ENCODE measurements at places on chromosomes 6 and 20. TPM values are rescaled to one million over a fixed set of nuclear protein-coding genes. Genes with fewer than 3 reads are reported as not detected.

RIMS1 gene
- total RNA-seq: 0.91 TPM

PACSIN1 gene
- not detected for total RNA-seq

EBF4 gene
- total RNA-seq: 3.7 TPM

TUBB1 gene
- not detected for total RNA-seq

GMDS gene
- total RNA-seq: 10.9 TPM

MLN gene
- total RNA-seq: not detected

ZNF165 gene
- 0.16 TPM for total RNA-seq

MARCKS gene
- total RNA-seq: 121 TPM

SRC gene
- total RNA-seq: 44.4 TPM

EYS gene
- total RNA-seq: not detected
